NCI-H2081 (cell line): ENCODE measurements at places on chromosomes 2 and 18.
A peak's percentile ranks its signal among the peaks of the same experiment; 100 is the strongest.

- DNase-seq, result no peak
Measured at GRCh38 chr2:128439031-128439790, 120.5 kb upstream of the HS6ST1 start.

DNA sequence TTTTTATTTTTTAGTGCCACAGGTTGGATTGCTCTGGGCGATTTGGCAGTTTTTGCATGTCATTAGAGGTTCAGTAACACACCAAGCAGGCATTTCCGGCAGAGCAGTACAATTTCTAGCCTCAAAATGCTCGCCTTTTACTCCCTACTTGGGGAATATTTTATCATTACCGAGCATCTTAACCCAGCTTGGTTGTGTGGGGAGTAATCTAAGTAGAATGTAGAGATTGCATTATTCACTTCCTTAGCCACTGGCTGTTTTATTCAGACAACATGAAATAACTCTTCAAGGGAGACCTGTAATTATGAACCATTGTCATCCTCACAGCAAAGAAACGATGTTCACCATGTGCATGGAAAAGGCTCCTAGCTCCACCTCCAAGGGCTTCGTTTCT, 13.1 kb downstream of the GRP start:
- DNase-seq, result no peak

DNA sequence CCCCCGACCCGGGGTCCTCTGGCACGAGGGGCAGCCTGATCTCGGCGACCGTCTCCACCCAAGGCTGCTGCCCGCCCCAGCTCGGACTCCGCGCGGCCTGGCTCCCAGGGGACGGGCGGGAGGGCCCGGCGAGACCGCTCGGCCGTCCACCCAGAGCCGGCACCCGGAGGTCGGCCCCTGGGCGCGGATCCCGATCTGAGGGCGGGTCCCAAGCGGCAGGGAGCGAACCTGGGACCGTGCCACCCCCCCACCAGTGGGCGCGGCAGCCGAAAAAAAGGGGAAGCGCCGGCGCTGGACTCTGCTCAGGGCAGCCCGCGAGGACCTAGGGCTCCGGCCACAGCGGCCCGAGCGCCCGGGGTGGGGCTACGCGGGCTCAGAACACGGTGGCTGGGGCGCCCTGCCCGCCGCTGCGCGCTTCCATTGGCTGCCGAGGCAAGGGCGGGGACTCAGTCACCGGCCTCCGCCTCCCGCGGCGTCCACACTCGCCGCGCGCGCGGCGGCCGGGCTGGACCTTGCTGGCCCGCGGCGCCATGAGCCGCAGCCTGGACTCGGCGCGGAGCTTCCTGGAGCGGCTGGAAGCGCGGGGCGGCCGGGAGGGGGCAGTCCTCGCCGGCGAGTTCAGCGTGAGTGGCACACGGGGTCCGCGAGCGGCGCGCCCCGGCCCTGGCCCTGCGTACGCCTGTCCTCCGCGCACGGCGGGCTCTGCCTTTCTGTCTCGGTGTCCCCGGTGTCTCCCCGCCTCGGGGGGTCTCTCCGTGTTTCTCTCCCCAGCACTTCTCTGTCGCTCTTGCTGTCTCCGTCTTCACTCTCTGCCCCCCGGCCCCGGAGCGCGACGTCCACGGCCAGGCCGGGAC, at the start of gene PTPN18:
TSS of gene PTPN18 (plus strand) at position 479 of the 854 bp plus-strand sequence. CDS start at position 531, 52 bp downstream.
- DNase-seq, result peak; percentile 81

GRCh38 chr18:28204154-28204553, 27.2 kb upstream of the CDH2 start:
- DNase-seq, result no peak

DNA sequence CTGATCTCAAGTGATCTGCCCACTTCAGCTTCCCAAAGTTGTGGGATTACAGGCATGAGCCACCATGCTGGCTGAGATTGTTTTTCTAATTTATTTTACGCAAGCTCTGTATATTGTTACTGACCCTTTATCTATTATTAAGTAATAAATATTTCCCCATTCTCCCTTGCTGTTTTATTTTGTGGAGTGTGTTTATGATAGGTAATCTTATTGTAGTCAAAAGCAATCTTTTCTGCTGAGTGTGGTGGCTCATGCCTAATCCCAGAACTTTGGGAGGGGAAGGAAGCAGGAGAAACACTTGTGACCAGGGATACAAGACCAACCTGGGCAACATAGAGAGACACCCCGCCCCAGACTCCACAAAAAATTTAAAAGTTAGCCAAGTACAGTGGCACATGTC, 55.2 kb upstream of the RTN4 start:
- no peak for DNase-seq

DNA sequence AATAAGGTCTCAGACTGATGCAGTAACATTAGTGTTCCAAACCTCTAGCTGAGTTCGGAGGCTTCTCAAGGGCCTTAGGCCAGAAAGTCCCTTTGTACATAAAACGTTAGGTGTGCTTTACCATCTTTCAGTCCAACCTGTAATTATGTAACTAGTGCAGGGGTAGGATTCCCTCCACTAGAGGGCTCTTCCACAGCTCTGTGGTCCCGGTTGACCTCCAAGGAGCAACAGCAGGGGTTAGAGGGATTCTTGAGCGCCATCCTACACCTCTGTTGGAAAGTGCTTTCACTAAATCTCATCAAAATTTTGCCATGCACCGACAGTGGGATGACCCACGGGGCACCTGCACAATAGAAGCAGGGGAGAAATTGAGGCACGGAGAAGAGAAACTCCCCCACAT, 155.8 kb upstream of the LRP1B start:
- DNase-seq, result no peak

GRCh38 chr2:48200620-48201293, 294.5 kb upstream of the FBXO11 start:
- DNase-seq, result no peak

DNA sequence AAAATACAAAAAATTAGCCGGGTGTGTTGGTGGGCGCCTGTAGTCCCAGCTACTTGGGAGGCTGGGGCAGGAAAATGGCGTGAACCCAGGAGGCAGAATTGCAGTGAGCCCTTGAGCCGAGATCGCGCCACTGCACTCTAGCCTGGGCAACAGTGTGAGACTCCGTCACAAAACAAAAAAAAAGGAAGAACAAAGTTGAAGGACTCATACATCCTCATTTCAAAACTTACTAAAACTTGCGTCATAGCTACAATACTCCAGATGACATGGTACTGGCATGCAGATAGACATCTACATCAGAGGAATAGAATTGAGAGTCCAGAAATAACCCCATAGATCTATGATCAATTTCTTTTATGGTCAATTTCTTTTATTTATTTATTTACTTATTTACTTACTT, 13.6 kb upstream of the CYP27C1 start:
- DNase-seq, result no peak

GRCh38 chr2:178650554-178650953, 156.7 kb downstream of the TTN start:
- DNase-seq, result no peak

- DNase-seq, result no peak
Measured at GRCh38 chr18:80244956-80245730, 2.2 kb downstream of the PARD6G start.

DNA sequence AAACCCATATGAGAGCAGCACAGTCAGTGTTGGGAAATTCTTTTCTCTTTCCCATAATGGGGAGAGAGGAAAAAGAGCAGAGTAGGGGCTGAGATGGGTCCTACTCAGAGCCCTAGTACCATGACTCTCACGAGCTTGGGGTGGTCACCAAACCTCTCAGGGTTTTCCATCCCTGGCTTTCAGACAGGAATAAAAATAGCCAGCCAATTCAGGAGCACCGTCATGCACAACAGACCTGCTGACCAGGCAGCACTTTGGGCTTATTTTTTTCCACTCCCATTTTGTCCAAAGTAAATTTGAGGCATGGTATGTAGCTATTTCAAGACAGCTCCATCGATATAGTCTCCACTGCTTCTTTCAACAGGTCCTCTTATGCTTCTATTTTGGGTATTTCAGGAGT, 86.4 kb downstream of the TGFA start:
- DNase-seq, result no peak

DNA sequence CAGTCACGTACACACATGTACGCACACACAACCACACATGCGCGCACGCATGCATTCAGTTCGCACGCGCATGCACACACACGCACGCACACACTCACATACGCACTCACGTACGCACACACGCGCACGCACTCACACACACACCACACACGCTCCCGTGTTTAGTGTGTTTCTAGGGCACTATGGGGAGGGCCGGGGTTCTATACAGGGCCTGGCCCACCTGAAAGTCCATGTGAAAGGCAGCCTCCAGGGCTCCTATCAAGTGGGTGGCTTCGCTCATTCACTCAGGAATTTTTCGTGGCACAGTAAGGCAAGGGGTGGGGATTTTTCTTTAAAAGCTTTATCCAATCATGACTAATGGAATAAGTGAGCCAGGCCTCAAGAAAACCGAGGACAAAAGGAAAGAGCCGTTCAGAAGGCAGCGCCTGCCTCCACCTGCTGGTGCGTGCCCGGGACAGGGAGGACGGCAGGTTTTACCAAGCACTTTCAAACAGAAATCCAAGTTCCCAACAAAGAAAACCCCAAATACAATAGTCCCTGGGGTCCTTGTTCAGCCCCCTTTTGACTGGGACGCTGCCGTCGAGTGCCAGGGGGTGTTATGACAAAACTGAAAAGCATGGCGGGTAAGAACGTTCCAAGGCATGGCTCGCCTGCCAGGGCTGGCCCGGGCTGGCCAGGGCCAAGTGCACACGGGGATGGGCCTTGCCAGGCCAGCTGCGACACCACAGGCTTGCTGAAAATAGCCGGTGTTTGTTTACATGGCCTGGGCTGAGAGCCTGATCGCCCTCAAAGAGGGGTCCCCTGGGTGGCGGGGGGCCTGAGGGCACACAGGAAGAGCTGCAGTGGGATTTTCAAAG, 110.0 kb downstream of the HDAC4 start:
- peak; percentile 69 for DNase-seq

DNA sequence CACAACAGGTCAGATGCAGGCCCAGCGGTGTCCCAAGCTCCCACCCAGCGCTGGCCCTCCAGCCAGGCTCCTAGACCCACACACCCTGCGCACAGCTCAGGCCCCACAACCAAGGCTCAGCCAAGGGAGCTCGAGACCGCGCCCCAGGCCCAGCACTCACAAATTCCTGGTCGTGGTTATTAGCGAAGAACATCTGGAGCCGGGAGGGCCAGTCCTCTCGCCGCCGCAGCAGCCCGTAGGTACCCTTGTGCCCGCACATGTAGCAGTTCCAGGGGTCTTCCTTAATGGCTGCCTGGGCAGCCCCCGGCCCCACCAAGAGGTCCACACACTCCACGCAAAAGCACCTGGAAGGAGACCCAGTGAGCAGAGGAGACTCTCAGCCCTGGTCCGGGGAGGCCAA, 75.6 kb upstream of the POMC start:
- no peak for DNase-seq

DNA sequence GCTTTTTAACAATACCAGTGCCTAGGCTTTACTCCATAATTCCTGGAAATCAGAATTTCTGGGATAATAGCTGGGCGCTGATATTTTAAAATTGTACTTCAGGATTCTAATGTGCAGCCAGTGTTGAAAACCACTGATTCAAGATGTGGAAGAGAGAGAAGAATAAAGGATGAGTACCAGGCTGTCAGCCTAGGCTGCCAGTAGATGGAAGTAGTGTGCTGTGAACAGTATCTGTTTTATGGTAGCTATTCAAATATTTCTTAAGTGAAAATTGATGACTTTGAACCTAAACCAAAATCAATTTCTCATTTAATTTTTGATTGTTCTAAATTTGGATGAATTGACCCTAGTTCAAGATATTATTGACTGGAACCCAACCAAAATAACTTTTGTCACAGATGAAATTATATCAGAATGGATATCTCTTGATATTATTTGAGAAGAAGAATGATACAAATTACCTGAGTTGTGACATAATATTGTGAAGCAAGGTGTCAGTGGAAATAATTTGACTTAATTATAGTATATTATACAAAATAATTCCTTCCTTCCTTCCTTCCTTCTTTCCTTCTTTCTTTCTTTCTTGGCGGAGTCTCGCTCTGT, 88.0 kb downstream of the COMMD1 start:
- DNase-seq, result peak; percentile 25

GRCh38 chr2:44813658-44814057, 127.8 kb upstream of the SIX3 start:
- DNase-seq, result no peak

DNA sequence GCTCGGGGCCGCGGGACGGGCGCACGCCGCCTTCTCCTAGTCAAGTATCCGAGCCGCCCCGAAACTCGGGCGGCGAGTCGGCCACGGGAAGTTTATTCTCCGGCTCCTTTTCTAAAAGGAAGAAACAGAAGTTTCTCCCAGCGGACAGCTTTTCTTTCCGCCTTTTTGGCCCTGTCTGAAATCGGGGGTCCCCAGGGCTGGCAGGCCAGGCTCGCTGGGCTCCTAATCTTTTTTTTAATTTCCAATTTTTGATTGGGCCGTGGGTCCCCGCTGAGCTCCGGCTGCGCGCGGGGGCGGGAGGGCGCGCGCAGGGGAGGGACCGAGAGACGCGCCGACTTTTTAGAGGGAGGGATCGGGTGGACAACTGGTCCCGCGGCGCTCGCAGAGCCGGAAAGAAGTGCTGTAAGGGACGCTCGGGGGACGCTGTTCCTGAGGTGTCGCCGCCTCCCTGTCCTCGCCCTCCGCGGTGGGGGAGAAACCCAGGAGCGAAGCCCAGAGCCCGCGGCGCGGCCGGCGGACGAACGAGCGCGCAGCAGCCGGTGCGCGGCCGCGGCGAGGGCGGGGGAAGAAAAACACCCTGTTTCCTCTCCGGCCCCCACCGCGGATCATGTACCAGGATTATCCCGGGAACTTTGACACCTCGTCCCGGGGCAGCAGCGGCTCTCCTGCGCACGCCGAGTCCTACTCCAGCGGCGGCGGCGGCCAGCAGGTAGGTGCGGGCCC, 617 bp downstream of the FOSL2 start:
- DNase-seq, result peak; percentile 49

DNA sequence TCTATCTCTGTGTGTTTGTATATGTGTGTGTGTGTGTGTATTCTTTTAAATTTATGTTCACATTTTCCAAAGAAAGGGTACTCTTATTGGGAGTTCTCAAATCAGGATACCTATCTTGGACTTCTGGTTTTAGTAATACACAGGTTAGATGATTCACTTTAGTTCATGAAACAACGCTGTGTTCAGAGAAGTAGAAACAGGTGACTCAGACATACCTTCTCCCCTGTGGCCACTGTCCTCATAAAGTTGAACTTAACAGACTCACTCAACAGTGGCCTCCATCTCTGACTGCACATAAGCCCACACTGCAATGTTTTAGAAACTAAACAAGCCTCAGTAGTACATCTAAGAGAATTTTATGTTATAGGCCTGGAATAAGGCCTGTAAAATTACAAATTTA, 566.6 kb upstream of the VRK2 start:
- no peak for DNase-seq

DNA sequence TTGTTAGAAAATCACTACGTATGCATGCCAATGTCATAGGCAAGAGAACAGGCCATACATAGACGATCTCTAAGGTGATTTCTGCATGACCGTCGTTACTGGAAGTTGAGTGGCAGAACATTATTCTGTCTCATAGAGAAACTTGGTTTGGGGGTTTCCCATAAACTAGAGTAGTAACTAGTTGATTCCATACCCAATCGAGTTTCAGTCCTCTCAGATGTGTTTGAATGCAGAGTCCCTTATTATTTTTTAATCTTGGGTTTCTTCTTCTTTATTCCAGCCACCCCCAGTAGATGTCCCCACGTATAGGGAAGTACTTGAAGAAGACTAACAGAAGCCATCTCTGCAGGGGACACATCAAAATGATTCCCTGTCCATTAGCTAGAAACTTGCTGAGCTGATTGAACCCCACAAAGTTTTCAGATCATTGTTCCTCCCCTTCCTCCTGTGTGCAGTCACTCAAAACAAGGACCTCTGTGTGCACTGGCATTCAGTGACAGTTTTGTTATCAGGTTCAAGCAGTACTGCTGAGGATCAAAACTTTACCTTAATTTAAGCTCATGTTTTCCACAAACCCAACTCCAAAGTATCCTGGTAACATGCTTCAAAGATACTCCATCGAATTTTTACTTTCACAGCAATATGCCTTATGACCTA, 68.4 kb upstream of the CDCA7 start:
- no peak for DNase-seq

- DNase-seq, result no peak
Measured at GRCh38 chr18:9531791-9532410, 56.6 kb downstream of the RALBP1 start.
